Fibroblast of upper back skin (primary cell): ENCODE measurements at places on chromosomes 16 and 17.

GRCh38 chr17:79842656-79843473 is 3.6 kb upstream of the CBX4 start:
- DNase-seq: no peak

DNA sequence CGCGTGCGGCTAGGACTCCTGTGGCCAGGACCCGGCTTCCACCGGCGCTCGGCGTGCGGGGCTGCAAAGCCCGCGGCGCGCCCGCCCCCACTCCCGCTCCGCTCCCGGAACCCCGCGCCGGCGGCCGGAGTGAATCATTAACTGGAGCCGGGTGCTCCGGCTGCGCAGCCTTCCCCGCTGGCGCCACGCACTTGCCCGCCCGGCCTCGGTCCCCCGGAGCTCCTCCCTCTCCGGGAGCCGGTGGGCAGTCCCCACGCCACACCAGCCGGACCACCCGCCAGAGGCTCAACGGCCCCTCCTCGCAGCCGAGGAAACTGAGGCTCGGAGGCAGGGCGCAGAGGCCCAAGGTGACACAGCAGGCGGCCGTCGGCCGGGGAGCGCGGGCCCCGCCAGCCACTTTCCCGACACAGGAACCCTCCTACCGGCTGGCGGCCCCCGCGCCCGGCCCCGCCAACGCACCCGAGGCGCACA is 580 bp downstream of the BCAR1 start:
- DNase-seq: no peak

DNA sequence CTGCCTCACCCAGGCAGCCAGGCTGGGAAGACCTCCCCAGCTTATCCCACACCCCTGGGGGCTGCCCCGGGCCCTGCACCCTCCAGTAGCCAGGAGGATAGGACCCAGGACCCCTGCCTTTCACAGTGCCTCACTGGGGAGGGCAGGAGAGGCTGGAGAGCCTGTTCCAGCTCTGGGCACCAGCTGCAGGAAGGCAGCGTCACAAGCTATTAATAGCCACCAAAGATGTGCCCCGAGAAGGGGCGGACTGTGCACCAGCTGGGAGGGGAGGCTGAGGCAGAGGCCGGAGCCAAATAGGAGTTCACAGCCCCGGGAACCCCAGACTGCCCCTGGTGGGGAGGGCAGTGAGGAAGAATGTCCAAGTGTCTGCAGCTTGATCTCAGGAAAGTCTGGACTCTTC is 8.8 kb downstream of the SBK1 start:
- DNase-seq: no peak

- no peak for DNase-seq
Measured at GRCh38 chr17:80612997-80613731, 68.5 kb downstream of the RPTOR start.

DNA sequence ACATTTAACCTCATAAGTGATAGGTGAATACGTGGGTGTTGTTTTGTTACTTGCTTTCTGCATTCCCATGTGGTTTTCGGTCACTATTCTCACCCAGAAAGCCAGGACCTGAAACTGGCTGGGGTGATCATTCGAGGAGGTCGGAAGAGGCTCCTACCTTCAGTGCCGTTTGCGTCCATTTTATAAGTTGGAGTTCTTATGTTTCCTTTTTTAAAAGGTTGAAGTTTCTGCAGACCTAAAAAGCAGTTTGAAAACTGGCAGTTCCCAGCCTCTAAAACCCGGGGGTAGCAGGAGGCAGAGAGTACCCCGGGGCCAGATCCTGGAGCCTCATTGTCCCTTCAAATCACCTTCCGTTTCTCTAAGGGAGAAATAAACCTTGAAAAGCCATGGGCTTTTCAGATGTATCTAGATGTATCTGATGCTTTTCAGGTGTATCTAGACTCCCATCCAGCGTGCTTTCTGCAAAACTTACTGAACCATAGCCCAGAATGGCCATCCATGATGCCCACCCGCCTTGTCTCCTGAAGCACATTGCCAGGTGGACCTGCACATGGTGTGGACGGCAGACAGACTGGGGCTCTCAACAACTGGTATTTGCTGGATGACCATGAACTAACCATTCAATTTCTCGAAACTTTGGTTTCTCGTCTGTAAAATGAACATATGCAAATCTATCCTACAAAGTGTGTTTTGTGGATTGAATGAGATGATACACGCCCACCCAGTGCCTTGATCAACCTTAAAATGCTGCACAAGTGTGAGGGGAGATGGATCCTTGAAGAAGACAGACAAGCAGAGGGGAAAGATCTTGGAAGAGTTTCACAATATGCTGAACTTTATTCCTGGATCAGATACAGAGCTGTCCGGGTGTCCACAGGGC is 1.3 kb downstream of the NLRC5 start:
- no peak for DNase-seq

DNA sequence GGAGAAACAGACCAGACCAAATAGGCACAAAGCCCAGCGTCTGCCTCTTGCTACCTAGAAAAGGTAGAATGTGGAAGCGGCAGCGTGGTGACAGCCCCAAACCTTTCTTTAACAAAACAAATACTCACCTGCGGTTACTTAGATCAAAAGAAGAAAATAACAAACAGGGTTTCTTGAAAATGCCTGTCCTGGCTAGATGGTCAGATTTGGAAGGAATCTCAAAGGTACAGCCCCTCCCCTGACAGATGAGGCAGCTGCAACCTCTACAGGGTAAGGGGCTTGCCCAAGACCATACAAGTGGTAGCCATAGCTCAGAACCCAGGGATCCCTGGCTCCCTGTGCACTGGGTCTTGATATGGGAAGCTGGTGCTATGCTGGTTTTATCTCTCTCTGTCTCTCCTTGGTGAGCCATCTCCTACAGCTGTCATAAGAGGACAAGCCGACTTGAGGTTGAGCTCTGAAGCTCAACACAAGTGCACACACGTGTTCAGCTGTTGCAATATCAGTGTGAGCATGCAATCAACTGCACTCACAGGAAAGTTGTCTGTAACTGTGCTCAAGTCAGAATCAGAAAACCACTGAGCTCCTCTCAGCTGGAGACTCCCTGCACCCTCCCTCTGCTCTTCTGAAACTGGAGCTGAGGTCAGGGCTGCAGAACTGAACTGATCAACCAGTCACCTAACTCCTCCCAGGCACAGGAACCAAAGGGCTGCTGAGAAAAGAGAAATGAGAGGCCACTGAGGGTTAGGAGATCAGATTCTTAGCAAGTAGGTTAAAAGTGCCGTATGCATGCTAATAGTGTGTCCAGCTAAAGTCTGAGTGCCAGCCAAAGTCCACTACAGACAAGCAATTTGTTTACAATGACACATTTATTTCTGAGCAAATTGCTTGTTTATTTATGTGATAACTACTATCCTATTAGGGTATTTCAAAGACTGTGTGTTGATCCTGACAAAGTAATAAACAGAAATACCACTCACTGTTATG is 6.1 kb upstream of the RNF157 start:
- peak; percentile 62 for DNase-seq

DNA sequence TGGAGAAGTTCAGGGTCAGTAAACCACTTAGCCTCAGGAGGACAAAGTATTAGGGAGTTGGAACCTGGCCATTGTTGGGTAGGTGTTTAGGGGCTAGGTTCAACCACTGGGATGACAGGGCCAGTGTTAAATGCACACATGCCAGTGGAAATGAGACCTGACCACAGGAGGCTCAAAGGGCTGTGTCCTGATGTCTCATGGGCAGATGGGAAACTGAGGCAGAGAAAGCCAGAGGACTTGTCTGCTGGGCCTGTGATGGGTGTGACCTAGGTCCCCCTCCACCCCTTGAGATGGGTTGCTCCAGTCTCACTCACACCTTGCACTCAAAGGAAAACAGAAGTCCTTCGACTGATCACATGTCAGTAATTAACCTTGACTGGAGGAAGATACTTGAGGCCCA is 16.0 kb downstream of the CPNE2 start:
- no peak for DNase-seq

DNA sequence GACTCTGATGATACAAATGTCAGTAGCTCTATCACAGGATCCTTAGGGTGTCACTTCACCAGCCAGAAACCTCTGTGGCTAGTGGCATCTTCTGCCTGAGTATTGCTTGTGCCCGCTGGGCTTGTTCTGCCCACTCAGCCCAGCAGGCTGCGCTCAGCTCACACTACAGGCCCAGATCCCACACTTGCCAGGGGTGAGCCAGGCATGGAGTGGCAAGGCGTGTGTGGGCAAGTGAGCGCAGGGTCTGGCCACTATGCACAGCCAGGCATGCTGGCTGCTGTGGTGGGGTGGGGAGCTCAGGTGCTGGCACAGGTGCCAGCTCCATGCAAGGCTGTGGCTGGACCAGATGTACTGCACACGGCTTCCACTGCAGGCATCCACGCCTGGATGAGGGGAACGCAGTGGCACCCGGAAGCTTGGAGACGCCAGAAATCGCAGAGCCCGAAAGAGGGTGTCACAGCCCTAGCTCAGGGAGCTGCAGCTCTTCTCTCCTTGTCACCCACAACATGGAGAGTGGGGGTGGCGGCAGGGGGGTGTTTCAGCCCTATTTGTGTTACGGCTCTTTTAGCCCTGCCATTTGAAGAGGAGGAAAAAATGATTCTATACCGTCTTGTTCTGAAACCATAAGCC is 10.2 kb downstream of the CFAP97D1 start:
- no peak for DNase-seq
